ENCODE measurements at places on chromosomes 13 and 19.

- DNase-seq = no peak
These were observed 171.2 kb downstream of the TEX29 start for GRCh38 chr13:111491659-111492058.

DNA sequence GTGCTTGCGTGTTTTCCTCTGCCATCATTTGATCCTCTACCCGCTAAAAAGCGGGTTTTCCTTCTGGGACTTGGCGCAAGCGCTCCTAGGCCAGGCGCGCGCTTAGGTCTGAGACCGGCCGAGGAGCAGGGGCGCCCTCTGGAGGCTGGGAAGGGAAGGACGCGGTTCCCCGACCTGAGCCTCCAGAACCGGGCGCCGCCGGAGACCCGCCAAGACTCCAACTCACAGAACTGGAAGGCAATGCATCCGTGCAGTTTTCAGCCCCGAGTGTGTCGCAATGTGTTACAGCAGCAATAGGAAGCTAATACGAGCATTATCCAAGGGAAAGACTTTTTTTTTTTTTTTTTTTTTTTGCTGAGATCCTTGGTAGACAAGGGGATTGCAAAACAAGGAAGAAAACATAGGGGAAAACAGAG lies 190.9 kb downstream of the COL4A1 start:
- DNase-seq = no peak

DNA sequence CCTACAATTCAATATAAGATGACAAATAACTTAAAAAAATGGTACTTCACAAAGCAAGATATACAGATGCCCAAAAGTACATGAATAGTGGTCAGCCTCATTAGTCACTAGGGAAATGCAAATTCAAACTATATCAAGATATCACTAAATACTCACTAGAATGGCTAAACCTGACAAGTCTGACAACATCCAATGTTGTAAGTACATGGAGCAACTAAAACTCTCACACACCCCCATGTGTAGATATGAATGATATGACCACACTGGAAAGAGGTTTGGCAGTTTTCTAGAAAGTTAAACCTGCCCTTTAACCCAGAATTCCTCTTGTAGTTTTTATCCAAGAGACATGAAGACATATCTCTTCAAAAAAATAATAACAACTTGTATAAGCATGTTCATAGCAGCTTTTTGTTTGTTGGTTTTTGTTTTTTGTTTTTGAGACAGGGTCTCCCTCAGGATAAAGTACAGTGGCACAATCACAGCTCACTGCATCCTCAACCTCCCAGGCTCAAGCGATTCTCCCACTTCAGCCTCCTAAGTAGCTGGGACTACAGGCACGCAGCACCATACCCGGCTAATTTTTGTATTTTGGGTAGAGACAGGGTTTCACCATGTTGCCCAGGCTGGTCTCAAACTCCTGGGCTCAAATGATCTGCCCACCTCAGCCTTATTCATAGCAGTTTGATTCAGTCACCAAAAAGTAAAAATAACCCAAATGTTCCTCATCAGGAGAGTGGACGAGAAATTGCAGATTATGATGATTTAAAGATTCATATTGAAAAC lies 55.1 kb downstream of the RFX2 start:
- DNase-seq = no peak

- DNase-seq = no peak
These were observed 9.8 kb downstream of the KBTBD6 start for GRCh38 chr13:41122838-41123237.

DNA sequence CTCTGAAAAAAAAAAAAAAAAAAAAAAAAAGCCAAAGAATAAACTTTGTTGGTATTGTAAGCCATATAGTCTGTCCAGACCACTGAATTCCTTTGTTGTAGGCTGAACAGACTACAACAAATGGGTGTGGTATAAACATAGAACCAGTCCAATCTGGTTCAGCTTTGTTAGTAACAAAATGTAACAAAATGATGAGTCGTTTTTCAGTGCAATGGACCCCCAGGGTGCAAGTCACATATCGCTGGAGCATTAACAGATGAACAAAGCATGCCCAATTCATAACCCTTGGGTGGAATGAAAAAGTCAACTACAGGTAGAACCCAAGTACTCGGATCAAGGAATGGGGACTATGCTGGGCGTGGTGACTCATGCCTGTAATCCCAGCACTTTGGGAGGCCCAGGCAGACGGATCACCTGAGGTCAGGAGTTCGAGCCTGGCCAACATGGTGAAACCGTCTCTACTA lies 13.6 kb upstream of the FCHO1 start:
- DNase-seq = no peak

GRCh38 chr13:93758575-93758974 lies 532.0 kb downstream of the GPC6 start:
- DNase-seq = no peak

- peak; percentile 19 for DNase-seq
These were observed 9.3 kb downstream of the ZNF787 start for GRCh38 chr19:56111601-56112312.

DNA sequence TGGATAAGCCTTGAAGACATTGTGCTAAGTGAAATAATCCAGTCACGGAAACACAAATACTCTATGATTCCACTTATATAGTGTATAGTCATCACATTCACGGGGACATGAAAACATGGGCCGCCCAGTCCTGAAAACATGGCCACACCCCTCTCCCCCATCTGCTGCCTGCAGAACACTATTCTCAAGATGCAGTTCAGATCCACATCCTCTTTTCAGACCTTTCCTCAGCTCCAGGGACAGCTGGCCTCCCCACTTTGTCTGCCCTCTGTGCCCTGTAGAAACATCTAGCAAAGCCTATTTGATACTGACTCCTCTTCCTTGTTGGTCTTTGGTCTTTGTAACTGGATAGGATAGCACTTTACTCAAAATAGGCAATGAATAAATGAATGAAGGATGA lies 8.3 kb downstream of the RFX2 start:
- no peak for DNase-seq

- DNase-seq = no peak
These were observed 30.0 kb upstream of the RFXAP start for GRCh38 chr13:36789061-36789460.

DNA sequence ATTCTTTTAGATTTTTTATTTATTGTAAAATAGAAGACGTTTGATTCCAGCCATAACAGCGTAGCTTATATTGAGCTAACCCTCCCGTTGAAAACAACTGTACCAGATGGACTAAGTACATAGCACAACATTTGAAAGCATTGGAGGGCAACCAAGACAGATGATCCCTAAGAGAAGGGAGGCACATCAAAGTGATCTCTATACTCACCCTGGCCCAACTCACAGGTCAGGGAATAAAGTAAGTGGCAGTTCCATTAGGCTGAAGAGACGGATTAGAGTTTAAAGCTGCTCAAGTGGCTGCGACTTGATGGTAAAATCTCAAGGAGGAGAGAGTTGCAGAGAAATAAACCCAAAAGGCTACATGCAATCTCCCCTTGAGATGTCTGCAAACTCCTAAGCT lies 65.1 kb upstream of the ITM2B start:
- no peak for DNase-seq

DNA sequence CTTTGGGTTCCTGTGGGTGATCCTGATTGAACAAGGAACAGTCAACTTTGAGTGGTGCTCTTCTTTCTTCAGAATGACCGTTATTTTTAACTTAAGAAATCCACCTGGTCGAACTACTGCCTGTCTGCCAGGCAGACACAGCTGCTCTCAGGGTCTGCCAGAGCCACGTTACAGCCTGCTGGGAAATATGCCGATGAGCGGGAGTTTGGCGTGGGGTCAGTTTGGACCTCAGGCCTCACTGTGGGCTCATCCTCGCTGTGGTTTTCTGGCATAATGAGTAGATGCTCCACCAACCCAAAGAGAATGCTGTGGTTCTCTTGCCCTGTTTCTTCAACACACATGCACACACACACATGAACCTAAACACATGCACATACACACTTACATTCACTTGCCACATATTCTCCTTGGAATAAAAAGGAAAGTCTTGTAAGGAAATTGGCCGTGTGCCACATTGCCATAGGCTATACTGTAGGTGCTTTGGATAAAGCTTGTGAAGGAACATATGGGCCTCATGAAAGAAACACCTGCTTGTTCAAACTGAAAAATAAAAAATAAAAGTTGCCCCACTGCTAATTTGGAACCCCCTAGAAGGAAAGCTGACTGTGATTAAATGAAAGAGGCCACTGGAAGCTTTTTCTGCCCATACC lies 598.7 kb upstream of the KLF12 start:
- DNase-seq = no peak

DNA sequence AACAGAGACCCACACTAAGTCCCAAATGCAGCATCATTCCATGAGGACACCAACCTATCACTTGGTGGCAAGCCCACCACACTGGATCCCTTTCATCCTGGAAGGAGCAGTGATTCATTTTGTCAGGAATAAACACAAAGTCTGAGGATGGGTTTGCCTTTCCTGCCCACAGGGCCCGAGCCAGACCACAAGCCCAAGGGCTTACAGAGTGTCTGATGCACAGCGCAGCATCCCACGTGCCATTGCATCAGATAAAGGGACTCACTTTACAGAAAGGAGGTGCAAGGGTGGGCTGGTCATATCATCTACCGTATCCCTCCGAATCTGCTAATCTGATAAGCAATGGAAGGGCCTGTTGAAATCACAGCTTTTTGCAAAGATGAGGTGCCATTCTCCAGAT lies 12.2 kb upstream of the KCTD15 start:
- DNase-seq = no peak

GRCh38 chr19:46828484-46828883 lies 22.2 kb downstream of the AP2S1 start:
- no peak for DNase-seq
